ENCODE measurements at places on chromosomes 16 and 17.

- no peak for DNase-seq
Measured at GRCh38 chr16:87958632-87959031, 7.4 kb downstream of the BANP start.

DNA sequence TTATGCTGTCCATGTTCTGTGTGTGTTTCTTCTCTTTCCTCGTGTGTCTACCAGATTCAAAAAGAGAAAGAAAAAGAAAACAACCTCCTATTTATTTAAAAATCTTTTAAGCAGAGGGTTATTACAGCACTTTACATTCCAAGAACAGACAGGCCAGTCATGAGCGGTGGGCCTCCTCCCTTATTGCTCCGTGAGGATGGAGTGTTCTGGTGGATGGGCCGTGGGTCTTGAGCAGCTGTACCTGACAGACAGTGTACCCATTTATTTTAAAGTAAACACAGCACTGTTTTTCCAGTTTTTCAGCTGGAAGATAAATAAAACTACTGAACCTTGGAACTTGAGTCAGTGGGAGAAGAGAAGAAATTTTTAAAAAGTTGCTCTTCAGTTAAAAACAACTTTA lies 52.4 kb downstream of the WWP2 start:
- no peak for DNase-seq

- DNase-seq, result no peak
Measured at GRCh38 chr17:63365366-63366240, 80.5 kb downstream of the CYB561 start.

DNA sequence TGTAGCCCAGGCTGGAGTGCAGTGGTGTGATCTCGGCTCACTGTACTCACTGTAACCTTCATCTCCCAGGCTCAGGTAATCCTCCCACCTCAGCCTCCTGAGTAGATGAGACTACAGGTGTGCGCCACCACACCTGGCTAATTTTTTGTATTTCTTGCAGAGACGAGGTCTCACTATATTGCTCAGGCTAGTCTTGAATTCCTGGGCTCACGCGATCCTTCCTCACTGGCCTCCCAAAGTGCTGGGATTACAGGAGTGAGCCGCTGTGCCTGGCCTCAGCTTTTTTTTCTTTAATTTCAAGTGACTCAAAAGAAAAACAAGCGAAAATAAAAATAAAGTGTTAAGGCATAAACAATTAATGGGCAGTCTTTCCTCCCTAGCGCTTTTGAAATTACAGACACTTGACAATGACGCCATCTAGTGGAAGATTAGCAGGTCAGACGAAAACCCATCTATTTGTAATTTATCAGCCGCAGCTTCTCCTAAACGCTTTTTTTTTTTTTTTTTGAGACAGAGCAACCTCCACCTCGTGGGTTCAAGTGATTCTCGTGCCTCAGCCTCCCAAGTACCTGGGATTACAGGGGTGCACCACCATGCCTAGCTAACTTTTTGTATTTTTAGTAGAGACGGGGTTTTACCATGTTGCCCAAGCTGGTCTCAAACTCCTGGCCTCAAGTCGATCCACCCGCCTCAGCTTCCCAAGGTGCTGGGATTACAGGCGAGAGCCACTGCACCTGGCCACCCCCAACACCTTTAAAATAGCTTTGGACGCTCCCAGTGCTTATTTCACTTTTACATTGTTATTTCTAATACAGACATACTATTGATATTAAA lies 28.1 kb upstream of the PECAM1 start:
- DNase-seq, result no peak

DNA sequence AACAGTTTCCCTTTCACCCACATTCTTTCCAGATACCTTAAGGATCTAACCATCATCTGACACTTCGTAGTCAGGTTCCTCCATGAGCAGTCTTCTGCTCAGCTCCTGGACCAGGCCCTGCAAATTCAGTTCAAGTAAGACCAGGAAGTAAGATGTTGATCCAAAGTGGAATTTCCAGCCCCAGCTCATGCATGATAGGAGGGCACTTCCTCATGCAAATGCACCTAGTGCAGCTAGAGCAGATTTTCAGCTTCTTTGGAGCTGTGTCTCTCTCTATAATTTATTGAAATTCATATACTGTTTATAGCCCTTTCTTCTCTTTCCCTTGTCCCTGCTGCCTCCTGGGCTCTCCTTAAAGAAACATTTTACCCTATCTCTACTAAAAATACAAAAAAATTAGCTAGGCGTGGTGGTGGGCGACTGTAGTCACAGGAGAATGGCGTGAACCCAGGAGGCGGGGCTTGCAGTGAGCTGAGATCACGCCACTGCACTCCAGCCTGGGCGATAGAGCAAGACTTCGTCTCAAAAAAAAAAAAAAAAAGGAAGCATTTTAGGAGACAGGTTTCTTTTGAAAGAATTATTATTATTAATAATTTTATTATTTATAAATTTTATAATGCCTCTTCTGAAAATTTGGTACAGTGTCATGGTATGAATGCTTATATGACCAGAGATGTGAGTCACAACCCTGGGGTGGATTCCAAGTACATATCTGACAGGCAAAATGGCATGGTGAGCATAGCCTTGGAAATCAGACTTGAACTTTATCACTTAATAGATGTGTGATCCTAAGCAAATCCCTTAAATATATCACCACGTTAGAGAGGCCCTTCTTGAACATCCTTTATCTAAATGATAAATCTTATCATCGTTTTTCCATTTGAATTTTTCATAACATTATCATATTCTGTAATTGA lies 94.3 kb downstream of the SSH2 start:
- DNase-seq, result no peak

- DNase-seq, result no peak
Measured at GRCh38 chr17:42279776-42280630, 3.8 kb upstream of the STAT5B start.
